GM12891 (cell line): ENCODE measurements at places on chromosomes 4 and X.

DNA sequence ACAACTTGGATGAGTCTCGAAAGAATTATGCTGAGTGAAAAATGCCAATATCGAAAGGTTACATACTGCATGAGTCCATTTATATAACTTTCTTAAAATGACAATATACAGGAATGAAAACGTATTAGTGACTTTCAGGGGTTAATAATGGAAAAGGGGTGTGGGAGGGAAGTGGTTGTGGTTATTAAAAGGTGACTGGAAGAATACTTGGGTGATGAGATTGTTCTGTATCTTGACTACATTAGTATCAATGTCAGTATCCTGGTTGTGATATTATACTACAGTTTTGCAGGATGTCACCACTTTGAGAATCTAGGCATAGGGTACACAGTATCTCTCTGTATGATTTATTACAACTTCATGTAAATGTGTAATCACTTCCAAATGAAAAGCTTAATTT, 204.5 kb downstream of the DTHD1 start:
- DNase-seq = no peak

- DNase-seq = no peak
Measured at GRCh38 chr4:120355881-120356280, 289.2 kb upstream of the MAD2L1 start.

- DNase-seq = no peak
Measured at GRCh38 chr4:70991596-70991995, 1.9 kb upstream of the DCK start.

DNA sequence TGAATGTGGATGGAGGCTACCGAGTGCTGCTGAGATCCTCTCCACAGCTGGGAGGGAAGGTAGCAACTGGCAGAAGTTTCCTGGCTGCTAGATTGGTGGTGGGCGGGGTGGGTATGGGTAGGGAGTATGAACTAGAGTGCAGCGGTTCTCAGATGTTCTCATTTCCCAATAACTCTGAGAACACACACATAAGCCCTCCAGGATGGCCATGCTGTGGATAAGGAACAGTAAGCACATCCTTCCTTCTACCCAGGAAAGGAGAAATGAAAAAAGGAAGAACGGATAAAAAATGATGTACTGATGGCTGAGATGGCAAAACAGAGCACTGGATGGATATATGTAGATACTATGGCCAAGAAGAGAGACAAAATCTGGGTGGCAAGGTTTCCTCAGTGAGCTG, 116.0 kb downstream of the ZNF827 start:
- no peak for DNase-seq

DNA sequence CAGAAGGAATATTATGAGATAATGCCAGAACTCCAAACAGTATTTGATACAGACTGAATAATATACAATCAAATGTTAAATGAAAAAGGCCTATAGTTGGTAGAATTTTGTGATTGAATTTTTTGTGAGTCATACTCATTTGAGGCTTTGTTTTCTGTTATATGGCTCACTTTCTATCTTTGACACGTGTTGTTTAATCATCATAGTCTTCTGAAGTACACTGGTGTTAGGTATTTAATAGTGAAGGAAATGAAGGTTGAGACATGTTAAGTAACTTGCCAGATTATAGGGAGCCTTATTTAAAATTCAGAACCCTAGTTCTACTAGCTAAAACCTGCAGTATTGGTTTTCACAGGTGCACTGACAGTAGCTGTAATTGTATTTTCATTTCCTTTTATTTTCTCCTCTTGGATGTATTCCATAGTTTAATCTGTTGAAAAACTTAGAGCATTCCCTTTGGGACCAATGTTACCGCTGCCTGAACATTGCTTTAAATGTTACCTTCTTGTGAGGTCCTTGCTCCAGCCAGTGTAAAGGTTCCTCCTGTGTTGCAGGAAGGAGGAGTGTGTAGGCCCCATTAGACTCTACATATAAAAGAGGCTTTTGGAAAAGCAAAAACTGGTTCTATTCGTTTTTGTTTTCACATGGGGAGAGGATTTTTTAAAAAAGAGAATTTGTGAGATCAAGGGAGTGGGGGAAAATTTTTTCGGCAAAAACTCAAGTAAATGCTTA, 224.1 kb downstream of the ARHGAP10 start:
- no peak for DNase-seq

GRCh38 chr4:144531841-144532240, 114.1 kb upstream of the HHIP start:
- no peak for DNase-seq

DNA sequence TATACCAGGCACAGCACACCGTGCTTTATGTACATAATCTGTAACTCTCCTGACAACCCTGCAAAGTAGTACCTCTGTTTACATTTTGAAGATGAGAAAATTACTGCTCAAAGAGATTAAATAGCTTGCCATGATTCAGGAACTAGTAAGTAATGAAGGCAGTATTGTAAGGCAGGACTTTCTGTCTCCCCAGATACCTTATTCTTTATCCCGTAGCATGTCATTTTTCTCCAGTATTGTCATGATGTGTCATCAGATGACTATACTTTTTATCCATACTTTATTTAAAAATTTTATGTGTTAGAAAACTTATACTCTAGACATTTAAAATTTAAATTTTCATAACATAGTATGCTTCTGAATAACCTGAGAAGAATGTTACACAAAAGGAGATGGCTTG, 188.3 kb upstream of the NUDT6 start:
- DNase-seq = no peak

DNA sequence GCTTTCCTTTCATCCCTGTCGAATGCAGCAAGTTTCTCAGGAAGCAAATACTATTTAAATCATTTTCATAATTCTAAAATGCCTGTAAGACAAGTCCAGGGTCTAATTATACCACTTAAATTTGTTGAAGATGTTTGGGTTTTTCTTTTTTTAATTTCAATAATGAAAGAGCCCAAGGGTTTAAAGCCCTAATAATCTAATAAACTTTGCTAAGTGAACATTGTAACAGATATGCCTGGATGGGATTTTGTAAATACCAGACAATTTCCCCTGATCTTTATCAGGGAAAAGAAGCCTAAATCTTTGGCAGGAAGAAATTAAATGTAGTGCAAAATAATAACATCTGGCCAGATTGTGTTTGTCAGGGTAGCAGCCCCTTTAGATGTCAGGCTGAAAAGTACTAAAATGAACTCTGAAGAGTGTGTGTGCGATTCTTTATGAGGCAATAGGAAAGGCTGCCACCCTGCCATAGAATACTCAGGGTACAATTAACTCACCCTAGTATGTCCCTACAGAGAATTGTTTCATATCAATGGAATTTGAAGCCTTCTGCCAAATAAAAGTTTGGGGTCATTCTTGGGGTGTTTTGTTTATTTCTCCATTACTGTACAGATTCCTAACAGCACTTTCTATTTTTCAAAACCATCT, 45.6 kb downstream of the GPC3 start:
- DNase-seq = no peak

DNA sequence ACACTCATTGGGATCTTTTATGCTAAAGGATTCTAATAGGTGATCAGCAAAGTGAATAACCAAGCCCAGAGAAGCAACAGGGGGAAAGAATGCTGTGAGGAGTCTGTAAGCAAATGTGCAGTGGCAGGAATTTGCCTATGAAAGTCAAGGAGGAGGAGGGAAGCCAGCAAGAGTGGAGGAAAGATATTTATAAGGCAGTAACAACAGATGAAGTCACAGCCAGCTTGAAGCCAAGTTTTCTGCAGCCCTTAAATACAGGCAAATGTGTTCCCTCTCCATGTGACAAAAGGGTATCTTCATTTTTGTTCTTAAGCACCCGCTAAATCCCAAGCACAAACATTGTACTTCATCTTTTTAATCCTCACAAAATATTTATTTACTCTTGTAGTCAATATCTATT, 275.0 kb upstream of the CLNK start:
- DNase-seq = no peak

DNA sequence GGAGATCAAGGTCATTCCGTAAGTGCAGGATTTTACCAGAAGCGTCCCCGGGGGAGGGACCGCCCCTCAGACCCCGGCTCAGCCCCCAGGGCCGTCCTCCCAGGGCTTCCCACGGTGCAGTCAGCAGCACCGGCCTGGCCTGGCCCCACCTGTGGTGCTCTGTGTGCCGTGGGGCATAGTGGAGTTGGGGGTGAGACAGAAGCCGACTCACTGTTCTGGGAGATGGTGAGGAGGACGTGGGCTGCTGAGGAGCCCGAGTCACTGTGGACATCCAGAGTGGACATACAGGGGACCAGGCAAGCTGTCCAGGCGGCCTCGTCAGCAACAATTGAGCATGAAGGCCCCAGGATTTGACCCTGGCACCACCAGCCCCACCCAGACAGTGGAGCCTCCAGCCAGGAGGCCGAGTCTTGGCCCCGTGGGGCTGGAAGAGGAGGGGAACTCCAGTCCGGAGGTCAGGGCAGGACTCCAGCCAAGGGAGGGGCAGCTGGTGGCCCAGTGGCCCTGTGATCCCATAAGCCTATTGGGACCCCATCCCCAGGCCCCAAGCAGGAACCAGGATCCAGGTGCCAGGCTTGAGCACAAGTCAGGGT, 19.1 kb downstream of the ATP5ME start:
- no peak for DNase-seq

DNA sequence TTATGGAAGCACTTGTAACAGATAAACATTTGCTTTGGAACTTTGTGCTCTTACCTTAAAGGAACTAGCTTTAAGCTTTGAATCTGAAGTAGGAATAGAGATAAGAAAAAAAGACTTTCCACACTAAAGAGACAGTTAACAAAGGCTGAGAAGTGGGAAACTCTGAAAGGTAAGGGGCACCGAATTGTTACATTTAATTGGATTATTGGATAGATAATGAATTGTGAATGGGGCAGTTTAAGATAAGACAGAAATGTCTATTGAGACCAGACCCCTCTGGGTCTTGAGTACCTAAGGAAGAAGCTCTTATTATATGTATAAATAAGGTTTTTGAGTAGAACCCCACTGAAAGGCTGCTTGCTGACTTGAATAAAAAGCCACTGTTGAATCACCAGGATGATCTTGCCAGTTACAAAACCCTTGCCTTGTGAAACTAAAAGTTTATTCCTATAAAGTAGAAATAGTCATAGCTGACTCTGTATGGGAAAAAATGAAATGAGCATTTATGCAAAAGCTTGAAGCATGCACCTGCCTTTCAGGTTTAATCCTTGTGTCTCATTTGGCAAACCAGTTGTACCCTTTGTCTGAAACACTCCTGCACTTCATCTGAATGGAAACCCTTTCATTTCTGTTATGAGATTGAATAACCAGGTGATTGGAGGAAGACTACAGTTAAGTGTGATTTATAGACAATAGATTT, 423.2 kb downstream of the RPA4 start:
- no peak for DNase-seq

- DNase-seq = no peak
Measured at GRCh38 chrX:71225676-71226075, 2.7 kb downstream of the GJB1 start.

GRCh38 chr4:38804654-38805295, at the start of gene TLR1:
Gene TLR1 (minus strand): TSS chr4:38804791. CDS start chr4:38798831, 5,960 bp downstream.
- DNase-seq = no peak

GRCh38 chrX:66144258-66144657, 19.8 kb upstream of the HEPH start:
- DNase-seq = no peak

GRCh38 chrX:113297437-113297836, 456.8 kb upstream of the AMOT start:
- DNase-seq = no peak

GRCh38 chr4:4825431-4825830, 34.0 kb upstream of the MSX1 start:
- no peak for DNase-seq

- DNase-seq = no peak
Measured at GRCh38 chr4:81136161-81136905, 78.7 kb downstream of the PRKG2 start.
